Small intestine (tissue), 16 donors: ENCODE measurements at places on chromosomes 2 and 18. TPM values are rescaled to one million over a fixed set of nuclear protein-coding genes. Genes with fewer than 3 reads are reported as not detected.
A peak's percentile ranks its signal among the peaks of the same experiment; 100 is the strongest.

- H3K36me3 ChIP-seq: no peaks in the 10 kb centered on the region
- H3K27me3 ChIP-seq: no peaks in the 10 kb centered on the region
- no peak overlapping the region for H3K4me3 ChIP-seq
- no peak overlapping the region for H3K27ac ChIP-seq
Measured at GRCh38 chr2:109231428-109231827, 102.4 kb downstream of the SH3RF3 start.

DNA sequence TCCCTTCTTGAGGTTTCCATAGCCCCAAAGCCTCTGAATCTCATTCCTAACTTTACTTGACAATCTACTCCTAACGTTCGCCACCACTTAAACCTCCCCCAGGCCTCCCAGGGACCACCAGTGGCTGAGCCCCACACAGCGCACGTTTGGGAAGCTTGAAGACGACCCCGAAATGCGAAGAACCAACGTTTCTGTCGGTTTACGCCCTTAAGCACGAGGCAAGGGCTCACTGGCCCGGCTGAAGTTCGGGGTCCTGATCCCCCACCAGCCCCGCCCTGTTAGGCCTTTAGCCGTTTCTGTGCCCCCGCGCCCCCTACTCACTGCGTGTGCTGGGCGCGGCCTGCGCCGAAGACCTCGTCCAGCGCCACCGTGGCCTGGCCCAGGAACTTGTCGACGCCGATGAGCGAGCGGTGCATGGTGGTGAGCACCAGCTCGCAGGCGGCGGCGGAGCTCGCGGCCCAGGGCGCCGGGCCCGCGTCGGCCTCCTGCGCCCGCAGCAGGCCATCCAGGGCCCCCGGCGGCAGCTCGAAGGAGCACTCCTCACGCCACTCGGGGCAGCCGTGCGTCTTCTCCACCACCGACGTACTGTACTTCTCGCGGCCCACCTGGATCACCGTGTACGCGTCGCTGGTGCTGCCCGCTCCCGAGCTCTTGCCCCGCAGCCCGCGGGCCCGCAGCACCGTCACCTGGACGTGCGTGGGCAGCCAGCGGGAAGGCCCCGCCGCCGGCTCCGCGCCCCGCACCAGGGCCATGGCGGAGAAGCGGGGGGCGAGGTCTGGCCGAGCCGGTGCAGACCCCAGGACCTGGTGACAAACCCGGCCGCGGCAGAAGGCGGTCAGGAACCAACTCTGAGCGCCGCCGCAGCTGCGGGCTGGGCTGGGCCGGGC is 479 bp downstream of the RAB11FIP5 start:
- peak overlapping the region; percentile 81 for H3K4me3 ChIP-seq
- H3K36me3 ChIP-seq: no peaks in the 10 kb centered on the region
- peak; percentile 29 for DNase-seq
- no peaks in the 10 kb centered on the region for H3K27me3 ChIP-seq
- H3K4me1 ChIP-seq: peaks cover 21% of the 10 kb centered on the region
- H3K27ac ChIP-seq: peak overlapping the region; percentile 72

- no peak overlapping the region for H3K4me3 ChIP-seq
- no peak for DNase-seq
- H3K36me3 ChIP-seq: peaks cover 4% of the 10 kb centered on the region
- H3K27me3 ChIP-seq: no peaks in the 10 kb centered on the region
Measured at GRCh38 chr2:203077451-203077850, 62.8 kb downstream of the NBEAL1 start.

DNA sequence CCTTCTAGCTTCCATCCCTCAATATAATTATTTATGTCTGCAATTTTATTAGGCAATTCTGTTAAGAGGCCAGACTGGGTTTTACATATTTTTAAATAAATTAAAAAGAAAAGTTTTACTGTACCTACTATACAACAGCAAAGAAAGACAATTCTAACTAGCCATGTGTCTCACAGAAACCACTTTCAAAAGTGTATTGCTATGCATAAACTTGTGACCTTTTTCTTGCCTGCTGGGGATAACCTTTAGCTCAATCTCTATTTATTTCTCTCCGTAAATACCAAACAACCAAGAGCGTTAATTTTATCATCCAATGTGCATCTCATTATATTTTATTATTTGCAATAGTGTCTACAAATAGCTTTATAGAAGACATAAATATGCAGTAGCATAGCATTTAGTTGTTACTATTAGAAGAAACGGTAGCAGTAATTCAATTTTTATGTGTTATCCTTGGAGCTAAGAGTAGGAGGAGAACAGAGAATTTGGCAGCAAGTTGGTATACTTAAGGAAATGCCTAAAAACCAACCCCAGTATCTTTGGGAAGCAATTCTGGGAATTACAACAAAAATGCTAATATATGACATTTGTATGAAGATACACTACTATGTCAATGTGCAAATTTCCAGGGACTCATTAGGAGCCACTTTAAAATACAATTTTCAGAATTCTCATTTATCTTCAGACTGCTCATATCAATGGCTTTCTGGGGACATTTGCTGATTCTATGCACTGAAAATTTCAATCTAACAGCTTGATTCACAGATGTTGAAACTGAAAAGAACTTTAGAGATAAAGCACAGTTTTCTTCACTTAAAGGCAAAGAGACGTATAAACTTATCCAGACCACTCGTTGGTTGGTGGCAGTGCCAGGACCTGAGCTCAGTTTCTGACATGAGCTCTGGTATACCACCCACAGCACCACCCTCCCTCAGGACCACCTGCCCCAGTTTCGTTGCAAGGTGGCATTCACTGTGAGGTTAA is 23.0 kb upstream of the RTN4 start:
- H3K27ac ChIP-seq: no peak overlapping the region
- H3K36me3 ChIP-seq: no peaks in the 10 kb centered on the region
- no peaks in the 10 kb centered on the region for H3K27me3 ChIP-seq
- H3K4me3 ChIP-seq: no peak overlapping the region
- H3K4me1 ChIP-seq: no peaks in the 10 kb centered on the region

- no peaks in the 10 kb centered on the region for H3K27me3 ChIP-seq
- DNase-seq: no peak
- H3K4me1 ChIP-seq: peaks cover 3% of the 10 kb centered on the region
- no peaks in the 10 kb centered on the region for H3K36me3 ChIP-seq
- H3K4me3 ChIP-seq: no peak overlapping the region
Measured at GRCh38 chr2:39780825-39781600, 2.0 kb upstream of the THUMPD2 start.

DNA sequence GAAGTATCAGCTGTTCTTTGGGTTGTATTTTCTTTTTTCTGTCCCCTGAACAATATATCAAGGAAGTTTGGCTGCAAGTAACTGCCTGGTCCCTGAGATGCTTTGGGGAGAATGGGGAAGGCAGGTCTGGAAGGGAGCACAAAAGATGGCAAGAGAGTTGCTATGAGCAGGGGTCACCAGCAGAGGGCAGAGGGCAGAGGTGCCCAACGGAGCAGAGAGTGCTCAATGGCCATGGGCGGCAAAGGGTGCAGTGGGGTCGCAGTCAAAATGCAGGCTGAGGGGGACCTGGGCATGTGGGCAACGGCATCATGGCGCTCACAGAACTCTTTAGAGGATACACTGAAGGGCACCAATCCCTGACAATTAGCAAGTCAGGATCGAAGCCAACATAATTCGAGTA is 107.7 kb upstream of the ATP8B1 start:
- no peaks in the 10 kb centered on the region for H3K36me3 ChIP-seq
- H3K4me1 ChIP-seq: no peaks in the 10 kb centered on the region
- DNase-seq: no peak
- H3K27me3 ChIP-seq: no peaks in the 10 kb centered on the region
- H3K4me3 ChIP-seq: no peak overlapping the region

GRCh38 chr2:206990360-206990759 is 51.0 kb downstream of the CPO start:
- no peak for DNase-seq
- H3K27ac ChIP-seq: no peak overlapping the region
- no peaks in the 10 kb centered on the region for H3K36me3 ChIP-seq

GRCh38 chr2:14677039-14677438 is 44.5 kb downstream of the LRATD1 start:
- no peaks in the 10 kb centered on the region for H3K4me1 ChIP-seq
- DNase-seq: no peak
- H3K27me3 ChIP-seq: no peaks in the 10 kb centered on the region
- H3K27ac ChIP-seq: no peak overlapping the region
- no peaks in the 10 kb centered on the region for H3K36me3 ChIP-seq
- no peak overlapping the region for H3K4me3 ChIP-seq

DNA sequence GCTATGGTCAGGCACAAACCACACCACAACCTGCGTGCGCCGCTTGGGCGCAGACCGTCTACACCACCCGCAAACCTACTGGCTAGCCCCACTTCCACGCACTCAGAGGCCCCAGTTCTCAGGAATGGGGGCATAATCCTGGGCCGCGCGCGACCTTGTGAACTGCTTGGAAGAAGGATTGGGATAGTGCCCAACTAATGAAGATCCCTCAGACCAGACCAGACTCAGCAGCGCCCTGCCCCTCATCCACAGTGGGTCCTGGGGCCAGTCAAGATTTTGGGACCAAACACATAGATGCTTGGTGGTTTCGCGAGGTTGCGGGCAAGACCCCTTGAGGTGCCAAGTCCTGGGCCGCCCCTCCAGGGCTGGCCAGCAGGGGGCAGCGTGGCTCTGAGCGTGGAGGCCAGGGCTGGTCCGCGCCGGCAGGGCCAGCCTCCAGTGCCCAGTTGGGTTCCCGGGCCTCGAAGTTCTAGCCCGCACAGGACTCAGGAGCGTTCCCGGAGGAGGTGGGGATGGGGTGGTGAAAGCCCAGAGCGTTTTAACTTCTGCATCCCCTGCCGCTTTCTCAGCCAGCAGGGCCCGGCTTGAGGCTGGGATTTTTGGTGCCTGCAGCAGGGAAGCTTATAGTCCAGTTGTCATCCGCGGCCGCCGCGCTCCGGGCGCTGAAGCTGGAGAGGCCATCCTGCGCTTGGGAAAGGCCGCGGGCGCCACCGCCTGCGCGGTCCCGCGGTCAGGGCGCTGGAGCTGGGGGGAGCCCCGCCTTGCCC is 8.3 kb downstream of the OSR1 start:
- no peak overlapping the region for H3K27ac ChIP-seq
- H3K36me3 ChIP-seq: no peaks in the 10 kb centered on the region
- H3K4me1 ChIP-seq: peaks cover 3% of the 10 kb centered on the region
- peak; percentile 66 for DNase-seq

GRCh38 chr2:218465987-218466633 is 47.2 kb downstream of the VIL1 start:
- no peak overlapping the region for H3K4me3 ChIP-seq
- H3K27me3 ChIP-seq: no peaks in the 10 kb centered on the region
- H3K36me3 ChIP-seq: no peaks in the 10 kb centered on the region
- DNase-seq: peak; percentile 50
- no peaks in the 10 kb centered on the region for H3K4me1 ChIP-seq

- H3K27me3 ChIP-seq: no peaks in the 10 kb centered on the region
- H3K4me1 ChIP-seq: no peaks in the 10 kb centered on the region
- DNase-seq: no peak
- H3K36me3 ChIP-seq: no peaks in the 10 kb centered on the region
Measured at GRCh38 chr2:178702361-178702760, 104.9 kb downstream of the TTN start.

GRCh38 chr2:212832211-212833195 is 293.9 kb upstream of the ERBB4 start:
- no peaks in the 10 kb centered on the region for H3K4me1 ChIP-seq
- H3K4me3 ChIP-seq: no peak overlapping the region
- no peak for DNase-seq
- no peak overlapping the region for H3K27ac ChIP-seq

GRCh38 chr2:136207030-136207623 is 89.2 kb upstream of the CXCR4 start:
- H3K4me3 ChIP-seq: no peak overlapping the region
- no peak for DNase-seq
- H3K36me3 ChIP-seq: no peaks in the 10 kb centered on the region
- H3K27ac ChIP-seq: no peak overlapping the region
- no peaks in the 10 kb centered on the region for H3K27me3 ChIP-seq

DNA sequence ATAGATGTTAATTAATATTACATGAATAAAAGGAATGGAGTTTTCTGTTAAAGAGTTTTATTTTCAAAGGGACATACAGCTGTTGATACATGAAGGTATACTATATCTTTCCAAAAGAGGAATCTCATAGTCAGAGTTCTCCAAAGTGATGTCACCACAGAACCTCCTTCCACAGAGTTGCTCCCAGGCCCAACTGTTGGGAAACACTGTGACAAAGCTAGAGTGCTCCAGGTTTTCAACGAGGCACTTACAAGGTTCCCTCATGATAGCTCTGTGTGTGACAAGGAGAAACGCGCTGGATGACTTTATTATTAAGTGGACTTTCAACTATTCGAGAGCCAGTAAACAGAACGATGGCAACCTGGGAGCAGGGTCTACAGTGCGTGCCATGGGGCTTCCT is 33.5 kb downstream of the PTPN18 start:
- no peak overlapping the region for H3K27ac ChIP-seq
- H3K27me3 ChIP-seq: no peaks in the 10 kb centered on the region
- DNase-seq: no peak
- no peaks in the 10 kb centered on the region for H3K36me3 ChIP-seq
- H3K4me1 ChIP-seq: peaks cover 13% of the 10 kb centered on the region
- no peak overlapping the region for H3K4me3 ChIP-seq

DNA sequence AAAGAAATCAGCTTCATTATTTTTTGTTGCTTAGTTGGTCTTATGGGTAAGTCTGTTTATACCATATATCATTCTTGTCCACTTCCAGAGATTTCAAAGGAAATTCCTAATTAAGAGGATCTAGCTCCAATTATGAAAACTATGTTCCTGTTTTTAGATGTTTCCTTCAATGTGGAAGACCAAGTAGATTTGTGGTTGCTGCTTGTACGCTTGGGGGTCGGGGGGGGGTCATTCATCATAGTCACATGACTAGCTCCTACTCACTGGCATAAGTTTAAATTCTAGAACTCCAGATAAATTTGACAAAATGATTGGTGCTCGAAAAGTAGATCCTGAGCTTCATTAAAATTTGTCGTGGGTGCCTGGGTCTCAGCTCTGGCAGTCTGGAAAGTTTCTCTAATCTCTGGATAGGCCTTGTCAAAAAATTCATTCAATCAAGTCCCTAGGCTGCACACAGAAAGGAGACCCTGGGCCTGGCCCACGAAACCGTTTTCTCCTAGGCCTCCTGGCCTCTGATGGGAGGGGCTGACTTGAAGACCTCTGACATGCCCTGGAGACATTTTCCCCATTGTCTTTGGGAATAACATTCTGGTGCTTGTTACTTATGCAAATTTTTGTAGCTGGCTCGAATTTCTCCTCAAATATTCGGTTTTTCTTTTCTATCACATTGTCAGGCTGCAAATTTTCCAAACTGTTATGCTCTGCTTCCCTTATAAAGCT is 62.5 kb downstream of the MEP1B start:
- no peak for DNase-seq
- no peaks in the 10 kb centered on the region for H3K4me1 ChIP-seq
- no peak overlapping the region for H3K4me3 ChIP-seq
- no peak overlapping the region for H3K27ac ChIP-seq
- no peaks in the 10 kb centered on the region for H3K27me3 ChIP-seq

GRCh38 chr2:1132328-1132969 is 181.8 kb downstream of the SNTG2 start:
- DNase-seq: no peak
- no peaks in the 10 kb centered on the region for H3K4me1 ChIP-seq
- H3K27ac ChIP-seq: no peak overlapping the region
- H3K4me3 ChIP-seq: no peak overlapping the region

- no peak overlapping the region for H3K27ac ChIP-seq
- H3K4me1 ChIP-seq: no peaks in the 10 kb centered on the region
- DNase-seq: no peak
- H3K4me3 ChIP-seq: no peak overlapping the region
Measured at GRCh38 chr2:149050188-149050587, 11.7 kb downstream of the LYPD6B start.

GRCh38 chr2:1777781-1778180 is 33.5 kb upstream of the PXDN start:
- H3K27ac ChIP-seq: no peak overlapping the region
- DNase-seq: no peak
- H3K4me1 ChIP-seq: no peaks in the 10 kb centered on the region
- no peaks in the 10 kb centered on the region for H3K36me3 ChIP-seq
- no peak overlapping the region for H3K4me3 ChIP-seq

The SULT1C4 gene
- 2.4 TPM for polyA plus RNA-seq

The B3GNT7 gene
- polyA plus RNA-seq: 22.0 TPM

The UNC80 gene
- 0.40 TPM for polyA plus RNA-seq

The SIX3 gene
- polyA plus RNA-seq: not detected

The KCNK3 gene
- 0.27 TPM for polyA plus RNA-seq
